ENCODE measurements at places on chromosomes 12 and 14.

DNA sequence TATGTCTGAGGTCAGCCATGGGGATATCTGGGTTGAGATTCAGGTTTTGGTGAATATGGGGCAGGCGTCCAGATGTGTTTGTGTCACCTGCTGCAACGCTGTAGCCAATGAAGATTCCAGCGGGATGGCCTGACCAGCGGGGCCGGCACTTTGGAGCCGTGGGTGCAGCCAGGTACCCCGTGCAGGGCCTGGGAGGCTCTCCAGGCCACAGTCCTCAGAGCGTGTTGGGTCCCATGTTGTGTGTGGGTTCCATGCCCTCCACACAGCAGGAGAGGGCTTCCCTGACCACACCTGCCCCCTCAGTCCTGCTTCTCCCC, 2.8 kb upstream of the TEX22 start:
- no peak for DNase-seq

DNA sequence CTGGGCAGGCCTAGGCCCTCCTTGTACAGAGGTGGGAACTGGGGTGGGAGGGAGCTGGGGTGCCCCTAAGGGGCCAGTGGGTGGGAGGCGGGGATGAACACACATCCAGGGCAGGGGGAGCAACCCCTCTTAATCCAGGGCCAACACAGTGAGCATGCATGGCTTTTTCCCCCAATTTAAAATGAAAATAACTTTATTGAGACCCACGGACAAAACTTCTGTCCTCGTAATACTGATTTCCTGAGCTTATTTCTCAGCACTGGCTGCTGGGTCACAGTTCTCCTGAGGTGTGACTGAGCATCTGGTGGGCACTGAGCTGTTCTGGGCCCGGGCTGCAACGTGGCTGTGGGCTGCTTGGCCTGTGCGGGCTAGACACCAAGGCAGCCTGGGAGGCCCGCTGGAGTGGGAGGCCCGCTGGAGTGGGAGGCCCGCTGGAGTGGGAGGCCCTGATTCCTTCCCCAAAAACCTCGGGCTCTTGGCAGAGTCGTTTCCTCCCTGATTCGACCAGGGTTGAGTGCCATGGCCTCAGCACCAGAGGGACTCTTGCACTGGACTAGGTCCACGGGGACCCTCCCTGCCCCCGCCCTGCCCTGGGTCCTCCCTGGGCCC, 24.9 kb upstream of the TRAF3 start:
- DNase-seq, result no peak

DNA sequence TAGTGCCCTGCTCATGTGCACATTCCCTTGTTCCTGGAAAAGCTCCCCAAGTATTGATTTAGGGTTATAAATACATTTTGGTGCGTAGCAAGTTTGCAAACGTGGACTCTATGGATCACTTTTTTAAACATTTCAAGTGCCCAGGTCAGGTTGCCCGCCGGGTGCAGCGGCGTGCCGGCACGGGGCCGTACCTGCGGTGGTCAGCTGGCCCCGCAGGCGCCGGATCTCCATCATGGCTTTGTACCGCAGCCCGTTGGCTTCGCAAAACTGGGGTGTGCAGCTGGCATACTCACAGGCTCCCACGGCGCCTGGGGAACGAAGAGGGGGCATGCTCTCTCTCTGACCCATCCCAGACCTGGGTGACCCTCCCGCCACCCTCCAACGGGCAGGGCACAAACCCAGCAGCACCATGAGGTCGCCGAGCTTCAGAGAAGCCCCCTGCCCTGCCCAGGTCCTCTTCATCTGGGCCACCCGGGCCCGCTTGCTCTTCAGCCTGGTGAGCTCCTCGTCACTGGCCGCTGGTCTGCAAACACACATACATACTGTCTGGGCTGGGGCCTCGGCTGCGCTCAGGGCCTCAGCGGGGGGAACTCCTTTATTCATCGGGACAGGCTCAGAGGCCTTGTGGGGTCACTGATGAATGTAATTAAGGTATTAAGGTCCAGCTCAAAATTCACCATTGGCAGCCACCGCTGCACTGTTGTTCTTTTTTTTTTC, 35.1 kb downstream of the DHX37 start:
- DNase-seq, result no peak

DNA sequence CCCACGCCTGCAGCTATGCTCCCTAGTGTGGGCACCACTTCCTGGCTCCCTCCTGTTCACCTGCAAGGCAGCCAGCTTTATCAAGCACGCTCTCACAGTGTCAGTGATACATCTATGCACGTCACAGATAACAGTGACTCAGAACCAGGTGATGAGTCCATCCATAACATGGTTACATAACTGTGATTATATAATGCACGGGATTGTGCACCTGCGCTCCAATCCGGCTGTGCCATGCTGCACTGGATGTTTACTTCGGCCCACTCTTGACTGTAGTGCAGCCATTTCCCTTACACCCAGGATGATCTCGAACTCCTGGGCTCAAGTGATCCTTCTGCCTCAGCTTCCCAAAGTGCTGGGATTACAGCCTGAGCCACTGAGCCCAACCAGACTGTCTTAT, 38.4 kb upstream of the CEP83 start:
- no peak for DNase-seq

DNA sequence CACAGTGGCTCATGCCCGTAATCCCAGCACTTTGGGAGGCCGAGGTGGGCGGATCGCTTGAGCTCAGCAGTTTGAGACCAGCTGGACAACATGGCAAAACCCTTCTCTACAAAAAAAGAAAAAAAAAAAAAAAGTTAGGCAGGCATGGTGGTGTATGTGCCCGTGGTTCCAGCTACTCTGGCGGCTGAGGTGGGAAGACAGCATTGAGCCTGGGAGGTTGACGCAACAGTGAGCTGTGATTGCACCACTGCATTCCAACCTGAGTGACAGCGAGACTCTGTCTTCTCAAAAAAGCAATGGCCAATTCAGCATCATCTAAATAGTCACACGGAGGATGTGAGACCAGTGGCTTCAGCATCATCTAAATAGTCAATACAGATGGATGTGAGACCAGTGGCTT, 10.4 kb upstream of the SAMD4A start:
- DNase-seq, result no peak

GRCh38 chr14:101020834-101021370, 117.4 kb upstream of the RTL1 start:
- no peak for DNase-seq

GRCh38 chr14:77714926-77715325, 7.0 kb downstream of the SLIRP start:
- no peak for DNase-seq

GRCh38 chr12:120662879-120663278, 22.5 kb downstream of the CABP1 start:
- no peak for DNase-seq

DNA sequence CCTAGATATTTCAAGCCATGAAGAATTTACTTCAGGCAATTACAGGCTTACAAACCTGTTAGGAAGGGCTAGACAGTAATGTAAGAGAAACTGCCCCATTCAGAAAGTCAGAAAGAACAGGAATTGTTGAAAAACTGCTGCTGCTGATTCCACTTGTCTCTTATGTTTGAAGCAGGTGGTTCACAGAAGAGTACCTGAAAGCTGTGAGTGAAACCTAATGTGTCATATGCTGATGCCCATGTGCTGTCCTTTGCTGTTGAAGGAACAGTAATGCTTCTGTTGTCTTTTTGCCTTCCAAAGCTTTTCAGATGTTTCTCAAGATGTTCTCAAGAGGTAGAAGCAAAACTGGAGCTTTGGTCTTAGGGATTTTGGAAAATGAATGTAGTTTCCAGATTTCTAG, 39.0 kb downstream of the MNAT1 start:
- DNase-seq, result no peak

DNA sequence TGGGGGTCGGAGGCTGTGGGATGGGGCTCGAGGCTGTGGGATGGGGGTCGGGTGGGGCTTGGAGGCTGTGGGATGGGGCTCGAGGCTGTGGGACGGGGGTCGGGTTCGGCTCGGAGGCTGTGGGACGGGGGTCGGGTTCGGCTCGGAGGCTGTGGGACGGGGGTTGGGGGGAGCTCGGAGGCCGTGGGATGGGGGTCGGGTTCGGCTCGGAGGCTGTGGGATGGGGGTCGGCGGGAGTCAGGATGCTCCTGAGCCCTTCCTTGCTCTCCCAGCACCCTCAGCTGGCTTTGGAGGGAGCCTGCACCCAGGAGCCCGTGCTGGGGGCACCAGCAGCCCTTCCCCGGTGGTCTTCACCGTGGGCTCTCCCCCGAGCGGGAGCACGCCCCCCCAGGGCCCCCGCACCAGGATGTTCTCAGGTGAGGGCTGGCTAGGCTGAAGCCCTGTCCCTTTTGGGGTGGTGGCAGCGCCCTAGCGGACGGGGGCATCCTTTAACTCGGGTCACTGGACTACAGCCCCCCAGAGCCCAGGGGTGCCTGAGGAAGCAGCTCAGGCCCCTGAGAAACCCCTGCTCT, 11.9 kb upstream of the PUS1 start:
- no peak for DNase-seq

GRCh38 chr12:15546102-15546701, 223.9 kb downstream of the PTPRO start:
- DNase-seq, result no peak

DNA sequence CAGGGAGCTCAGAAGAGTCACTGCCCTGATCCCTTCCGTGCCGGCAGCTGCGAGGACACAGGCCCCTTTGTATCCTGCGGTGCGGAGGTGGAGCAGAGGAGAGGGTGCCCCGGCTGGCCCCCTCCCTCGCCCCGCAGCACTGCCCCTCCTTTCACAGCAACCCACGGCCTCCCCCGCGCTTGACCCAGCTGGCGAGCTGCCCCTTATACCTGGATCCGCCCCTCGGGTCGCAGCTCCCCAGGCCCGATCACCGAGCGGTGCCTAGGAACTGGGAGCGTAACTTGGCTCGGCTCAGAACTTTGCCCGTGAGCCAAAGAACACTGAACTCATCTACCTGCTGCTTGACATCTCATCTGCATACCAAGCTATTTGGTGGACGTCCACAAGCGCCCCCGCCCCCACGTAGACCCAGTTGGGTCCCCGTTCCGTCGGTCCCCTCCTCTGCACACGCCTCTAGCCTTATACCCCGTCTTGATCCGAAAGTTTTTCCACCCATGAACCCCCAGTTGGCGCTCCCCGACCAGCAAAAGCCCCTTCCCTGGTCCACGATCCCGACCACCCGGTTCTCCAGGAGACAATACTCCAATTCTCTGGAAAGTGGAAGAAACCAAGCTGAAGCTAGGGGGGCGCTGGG, 697 bp upstream of the DNAJC14 start:
- no peak for DNase-seq

DNA sequence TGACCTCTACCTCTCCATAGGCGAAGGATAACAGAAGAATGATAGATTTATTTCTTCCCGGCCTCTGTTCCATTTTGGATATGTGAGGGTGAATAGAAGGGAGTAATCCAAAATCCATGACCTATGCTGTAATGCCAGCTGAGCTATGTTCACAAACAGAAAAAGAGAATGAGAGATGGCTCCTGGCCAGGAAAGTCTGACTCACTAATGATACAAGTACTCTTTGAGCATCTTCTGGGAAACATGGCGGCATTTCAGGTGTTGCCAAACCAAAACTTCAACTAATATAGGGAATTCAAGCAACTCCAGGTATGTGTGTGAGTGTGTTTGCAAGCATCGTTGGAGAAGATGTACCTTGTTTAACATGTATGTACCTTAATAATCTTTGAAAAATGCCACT, 55.1 kb downstream of the MED13L start:
- no peak for DNase-seq

GRCh38 chr12:124279846-124280360, 15.0 kb upstream of the RFLNA start:
- no peak for DNase-seq

DNA sequence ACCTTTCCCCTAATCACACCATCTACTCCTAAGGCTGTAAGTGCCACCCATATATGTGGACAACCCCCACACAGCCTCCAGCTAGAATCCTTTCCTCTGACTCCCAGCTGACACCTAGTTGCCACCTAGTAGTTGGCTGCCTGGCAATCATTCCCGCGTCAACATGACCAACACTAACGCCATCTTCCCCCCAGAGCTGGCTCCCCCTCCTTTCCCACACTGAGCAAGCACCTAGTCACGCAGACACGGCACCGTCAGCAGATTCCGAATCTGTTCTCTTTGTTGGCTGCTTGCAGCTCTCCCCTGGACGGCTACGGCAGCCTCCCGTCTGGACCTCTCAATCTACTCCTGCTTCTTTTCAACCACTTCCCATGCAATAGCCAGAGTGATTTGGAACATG, 27.7 kb downstream of the UBR7 start:
- DNase-seq, result no peak

DNA sequence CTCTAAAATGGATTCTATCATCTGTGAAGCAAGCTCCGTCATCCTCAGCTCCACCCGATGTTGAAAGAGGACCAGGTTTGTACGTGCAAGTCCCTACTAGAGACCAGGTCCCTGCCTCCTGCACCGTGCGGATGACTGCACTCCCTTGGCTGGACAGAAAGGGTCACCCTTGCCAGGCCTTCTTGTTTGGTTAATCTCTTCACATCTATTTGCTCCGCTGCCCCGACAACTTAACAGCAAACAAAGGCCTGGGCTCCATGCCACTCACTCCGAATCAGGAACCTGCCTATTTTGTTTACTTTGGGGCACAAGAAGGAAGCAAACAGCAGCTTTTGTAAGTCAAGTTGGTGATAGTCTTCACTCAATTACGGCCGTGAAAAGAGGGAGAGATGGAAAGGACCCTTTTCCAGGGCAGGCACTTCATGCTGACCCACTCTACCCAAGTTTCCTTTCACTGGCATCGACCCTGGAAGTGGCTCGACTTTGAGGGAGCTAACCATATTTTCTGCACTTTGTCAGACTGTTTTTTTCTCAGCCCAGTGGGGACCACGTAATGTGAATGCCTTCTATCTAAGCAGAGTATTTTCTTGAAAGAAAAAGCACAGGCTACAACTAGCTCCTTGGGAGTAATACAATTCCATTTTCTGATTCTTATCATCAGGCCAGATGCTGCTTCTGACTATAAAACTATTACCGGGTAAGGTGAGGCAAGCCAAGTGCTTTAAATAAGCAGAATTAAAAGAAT, 202.6 kb downstream of the FOXN3 start:
- DNase-seq, result no peak

- DNase-seq, result no peak
Observed at GRCh38 chr12:12636641-12637040, 25.0 kb downstream of the CREBL2 start.

DNA sequence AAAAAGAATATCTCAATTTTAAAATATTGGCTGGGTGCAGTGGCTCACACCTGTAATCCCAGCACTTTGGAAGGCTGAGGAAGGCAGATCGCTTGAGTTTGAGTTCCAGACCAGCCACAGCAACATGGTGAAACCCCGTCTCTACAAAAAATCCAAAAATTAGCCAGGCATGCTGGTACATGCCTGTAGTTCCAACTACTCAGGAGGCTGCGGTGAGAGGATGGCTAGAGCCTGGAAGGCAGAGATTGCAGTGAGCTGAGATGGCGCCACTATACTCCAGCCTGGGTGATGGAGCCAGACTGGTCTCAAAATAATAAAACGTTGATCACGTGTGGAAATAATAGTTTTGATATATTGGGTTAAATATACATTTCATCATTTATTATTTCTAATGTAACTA, 5.7 kb downstream of the MTRFR start:
- DNase-seq, result no peak

Data from thymus (tissue), 14 donors.